Stimulated activated naive CD8-positive, alpha-beta T cell treated with anti-CD3 and anti-CD28 coated beads, Interleukin-15, amount 100 ng/mL, for 72 hours (primary cell): ENCODE measurements at places on chromosomes 2 and 18.
A peak's percentile ranks its signal among the peaks of the same experiment; 100 is the strongest.

DNA sequence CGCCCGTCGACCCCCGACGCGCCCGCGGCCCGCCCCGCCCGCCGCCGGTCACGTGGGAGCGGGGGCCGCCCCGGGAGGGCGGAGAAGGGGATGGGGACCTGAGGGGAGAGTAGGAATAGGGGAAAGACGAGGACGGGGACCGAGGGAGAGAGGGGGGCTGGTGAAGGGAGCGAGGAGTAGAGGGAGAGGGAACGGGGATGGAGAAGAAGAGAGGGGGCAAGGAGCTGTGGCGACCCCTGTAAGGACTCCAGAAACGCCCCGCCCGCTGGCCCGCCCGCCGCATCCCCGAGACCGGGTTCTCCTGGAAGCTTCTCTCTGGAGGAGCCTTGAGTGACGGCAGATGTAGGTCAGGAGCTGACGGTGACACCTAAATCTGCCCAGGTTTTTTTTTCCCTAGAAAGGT lies 615 bp downstream of the ADNP2 start:
- DNase-seq = peak; percentile 45

- DNase-seq = no peak
Measured at GRCh38 chr2:142880279-142880678, 2.8 kb downstream of the KYNU start.

DNA sequence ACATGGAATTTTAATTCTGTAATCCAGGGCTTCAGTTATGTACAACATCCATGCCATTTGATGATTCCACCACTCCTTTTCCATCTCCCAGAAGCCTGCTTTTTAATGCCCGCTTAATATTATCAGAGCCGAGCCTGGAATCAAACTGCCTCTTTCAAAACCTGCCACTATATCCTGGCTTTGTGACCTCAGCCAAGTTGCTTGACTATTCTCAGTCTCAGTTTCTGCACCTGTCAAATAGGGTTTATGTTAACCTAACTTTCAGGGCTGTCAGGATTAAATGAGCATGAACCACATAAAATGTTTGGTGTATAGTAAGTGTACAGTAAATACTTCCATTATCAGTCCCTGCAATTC lies 108.7 kb downstream of the XRCC5 start:
- DNase-seq = no peak

- DNase-seq = no peak
Measured at GRCh38 chr2:192828947-192829346, 634.2 kb upstream of the TMEFF2 start.

DNA sequence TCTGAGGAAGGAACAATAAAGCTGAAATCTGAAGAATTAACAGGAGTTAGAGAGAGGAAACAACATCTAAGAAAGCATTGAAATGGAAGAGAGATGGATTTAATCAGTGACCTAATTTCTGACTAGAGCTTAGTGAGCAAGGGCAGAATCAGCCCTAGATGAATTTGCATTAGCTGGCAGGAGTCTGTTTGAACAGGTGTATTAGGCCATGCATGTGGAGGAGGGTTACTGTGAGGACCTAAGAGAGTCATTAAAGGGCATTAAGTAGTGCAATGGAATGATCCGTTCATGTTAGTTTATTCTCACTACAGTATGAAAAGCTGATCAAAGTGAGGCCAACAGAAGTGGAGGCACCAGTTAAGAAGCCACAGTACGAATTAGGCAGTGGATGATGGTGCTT lies 285.3 kb downstream of the GRB14 start:
- no peak for DNase-seq

DNA sequence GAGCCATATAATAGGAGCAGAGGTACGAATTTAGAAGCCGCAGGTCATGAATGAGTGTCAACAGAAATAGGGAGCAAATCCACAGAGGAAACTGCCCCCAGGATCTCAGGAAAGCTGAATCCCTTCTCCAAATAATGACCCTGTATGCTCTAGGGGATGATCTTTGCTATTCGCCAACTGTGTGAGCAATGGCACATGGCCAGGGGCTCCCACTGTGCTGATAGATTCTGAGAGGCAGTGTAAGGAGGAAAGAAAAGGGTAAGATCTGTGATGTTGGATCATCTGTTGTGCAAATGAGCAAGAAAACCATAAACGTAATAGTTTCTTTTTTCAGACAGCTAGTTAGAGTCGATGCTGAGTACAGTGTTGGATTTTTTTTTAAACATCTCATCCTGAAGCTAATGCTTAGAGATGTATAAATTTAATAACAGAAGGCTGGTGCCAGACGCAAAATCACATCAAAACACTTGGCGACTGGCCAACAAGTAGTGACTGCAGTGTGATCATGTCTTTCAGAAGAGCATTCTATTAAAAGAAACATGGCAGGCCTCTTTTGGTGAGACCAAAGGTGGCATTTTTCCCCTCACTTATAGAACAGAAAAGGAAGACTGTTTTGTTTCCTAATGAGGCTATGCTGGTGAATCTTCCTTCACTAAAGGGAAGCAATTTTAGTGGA lies 77.4 kb downstream of the ABCA12 start:
- DNase-seq = no peak

GRCh38 chr2:173922760-173923159 lies 42.4 kb downstream of the SP3 start:
- DNase-seq = no peak

DNA sequence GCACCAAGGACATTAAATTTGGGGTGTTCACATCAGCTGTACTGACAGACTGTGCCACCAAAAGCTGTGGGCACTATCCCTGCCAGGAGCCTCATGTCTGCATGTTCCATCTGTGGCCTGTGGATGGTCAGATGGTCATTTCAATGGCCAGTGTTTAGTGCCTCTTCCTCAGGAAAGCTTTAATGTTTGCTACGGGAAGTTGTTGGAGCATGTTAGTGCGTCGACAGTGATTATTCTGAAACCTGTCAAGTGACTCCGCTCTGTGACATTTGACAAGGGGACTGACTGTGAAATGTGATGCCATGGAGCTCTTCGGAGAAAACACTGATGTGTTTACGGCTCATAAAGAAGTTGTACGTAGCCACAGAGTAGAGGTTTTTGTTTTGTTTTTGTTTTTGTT lies 18.7 kb upstream of the RGPD4 start:
- no peak for DNase-seq

DNA sequence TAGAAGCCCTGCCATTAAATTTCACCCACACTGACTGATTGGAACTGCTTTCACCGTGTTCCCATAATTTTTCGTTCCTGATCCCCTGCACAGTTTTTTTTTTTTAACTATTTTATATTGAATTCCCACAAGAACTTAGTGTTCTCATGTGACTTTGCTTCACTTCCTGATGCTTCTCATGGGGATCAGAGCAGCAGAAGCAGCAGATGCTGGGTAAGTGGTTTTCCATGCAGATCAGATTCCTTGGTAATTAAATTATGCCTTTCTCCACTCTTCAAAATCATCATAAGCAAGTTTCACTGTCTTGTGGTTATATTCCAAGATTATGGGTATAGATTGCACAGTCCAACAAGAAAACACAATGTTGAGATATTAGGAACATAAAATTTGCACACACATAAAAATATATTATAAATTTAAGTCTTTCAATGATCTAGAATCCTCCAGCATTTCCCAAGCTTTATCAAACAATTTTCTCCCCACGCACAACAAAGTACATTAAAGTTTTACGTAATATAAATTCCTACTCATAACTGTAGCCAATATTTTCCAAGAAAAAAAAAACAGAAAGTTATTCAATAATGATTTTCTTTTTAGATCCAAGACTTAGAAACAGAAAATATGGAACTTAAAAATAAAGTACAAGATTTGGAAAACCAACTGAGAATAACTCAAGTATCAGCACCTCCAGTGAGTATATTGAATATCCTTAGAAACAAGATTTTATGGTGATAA lies 277.9 kb downstream of the GULP1 start:
- no peak for DNase-seq

DNA sequence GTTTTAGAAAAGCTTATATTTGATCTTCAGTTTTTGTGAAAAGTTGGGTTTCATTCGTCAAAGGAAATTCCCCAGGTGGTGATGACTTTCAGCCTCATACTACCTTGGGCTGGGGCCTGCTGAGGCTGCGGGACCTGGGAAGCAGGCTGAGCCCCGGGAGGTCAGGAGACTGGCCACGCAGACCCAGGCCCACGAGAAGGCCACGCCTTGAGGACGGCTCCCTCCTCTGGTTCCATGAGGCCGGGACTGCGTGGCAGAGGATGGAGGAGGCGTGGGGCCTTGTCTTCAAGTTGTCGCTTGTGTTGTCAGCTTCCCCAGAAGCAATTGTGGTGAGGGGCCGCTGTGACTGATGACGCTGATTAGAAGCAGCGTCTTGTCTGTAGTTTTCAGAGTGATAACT lies 11.8 kb downstream of the CNDP2 start:
- DNase-seq = no peak

DNA sequence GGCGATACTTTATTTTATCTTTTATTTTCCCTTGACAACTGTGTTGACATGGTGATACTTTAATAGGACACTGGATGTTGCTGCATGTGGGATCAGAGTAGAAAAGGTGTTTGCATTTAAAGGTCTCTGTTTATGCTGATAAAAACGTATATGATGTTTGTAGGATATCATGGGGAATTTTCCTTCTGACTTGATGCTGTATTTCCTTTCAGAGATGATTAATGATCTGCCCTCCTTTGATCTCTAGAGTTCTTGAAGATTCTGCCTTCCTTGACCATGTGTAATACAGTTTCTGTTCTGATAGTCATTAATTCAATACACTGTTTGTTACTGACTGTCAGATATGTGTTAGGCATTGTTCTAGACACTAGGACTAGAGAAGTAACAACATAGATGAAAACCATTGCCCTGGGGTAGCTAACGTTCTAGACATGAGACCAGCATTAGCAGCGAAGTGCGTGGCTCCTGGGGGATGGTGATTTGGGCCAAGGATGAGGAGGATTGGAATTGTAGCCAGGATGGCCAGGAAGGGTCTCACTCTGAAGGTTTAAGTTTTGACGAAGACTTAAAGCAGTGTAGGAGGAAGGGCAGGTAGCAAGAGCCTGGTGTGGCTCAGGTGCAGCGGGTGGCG lies 2.8 kb downstream of the ATG4B start:
- DNase-seq = no peak

- no peak for DNase-seq
Measured at GRCh38 chr2:231294571-231295362, 96.3 kb downstream of the ARMC9 start.

DNA sequence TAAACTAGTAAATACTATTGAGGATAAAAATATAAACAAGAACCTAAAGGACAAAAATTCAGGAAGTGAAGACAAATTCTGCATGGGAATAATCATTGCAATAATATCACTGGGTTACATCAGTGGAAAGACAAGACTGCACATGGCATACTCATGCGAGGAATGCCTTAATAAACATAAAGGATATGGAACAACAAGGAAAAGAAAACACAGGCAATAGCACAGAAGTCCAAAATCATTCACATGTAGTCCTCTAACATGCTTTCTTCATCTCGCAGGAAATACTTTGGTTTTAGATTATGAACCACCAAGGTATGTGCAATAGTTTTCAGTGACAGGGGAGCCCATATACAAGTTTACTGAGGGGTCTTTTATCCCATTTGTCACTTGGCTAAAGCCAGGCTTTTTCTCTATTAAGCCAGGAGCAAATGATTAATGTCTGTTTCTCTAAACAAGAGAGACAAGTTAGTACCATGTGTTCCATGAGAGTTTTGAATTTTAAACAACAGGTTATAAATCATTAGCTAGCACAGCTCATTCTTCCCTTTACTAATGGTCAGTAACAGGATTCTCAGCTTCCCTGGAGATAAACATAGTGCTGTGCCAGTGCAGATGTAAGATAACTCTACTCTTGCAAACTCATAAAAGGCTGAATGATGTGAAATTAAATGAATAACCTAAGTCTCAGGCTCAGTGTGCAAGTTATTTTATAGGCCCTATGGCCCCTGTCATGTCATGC lies 353.6 kb upstream of the FSIP2 start:
- DNase-seq = no peak

DNA sequence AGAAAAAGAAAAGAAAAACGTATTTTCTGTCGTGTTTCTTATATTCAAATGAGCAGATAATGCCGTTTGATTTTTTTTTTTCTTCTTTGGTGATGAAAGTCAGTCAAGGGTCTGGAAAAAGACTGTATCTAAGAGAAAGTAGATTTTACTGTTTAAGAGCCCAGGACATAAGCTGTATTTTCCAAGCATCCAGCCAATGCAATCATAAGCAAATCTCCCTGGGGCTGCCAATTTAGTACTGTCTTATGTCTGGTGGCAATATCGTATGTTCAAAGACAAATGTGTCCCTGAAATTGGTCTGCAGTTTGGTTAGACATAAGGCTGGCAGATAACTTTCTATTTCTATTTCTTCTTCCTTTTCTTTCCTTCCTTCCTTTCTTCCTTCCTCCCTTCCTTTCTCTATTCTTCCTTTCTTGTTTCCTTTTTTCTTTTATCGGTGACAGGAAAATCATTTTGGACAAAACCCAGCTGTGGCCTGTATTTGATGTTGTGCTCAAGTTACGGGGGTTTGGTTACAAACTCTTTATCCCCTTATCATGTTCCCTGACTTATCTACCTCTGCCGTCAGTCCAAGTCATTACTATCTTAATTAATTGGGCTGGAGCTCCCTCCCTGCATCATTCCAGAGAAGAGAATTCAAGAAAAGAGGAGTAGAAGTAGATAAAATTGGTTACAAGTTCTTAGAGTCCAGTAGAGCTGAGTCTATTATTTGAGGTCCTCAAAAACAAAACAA lies 683.4 kb upstream of the FSHR start:
- DNase-seq = no peak

DNA sequence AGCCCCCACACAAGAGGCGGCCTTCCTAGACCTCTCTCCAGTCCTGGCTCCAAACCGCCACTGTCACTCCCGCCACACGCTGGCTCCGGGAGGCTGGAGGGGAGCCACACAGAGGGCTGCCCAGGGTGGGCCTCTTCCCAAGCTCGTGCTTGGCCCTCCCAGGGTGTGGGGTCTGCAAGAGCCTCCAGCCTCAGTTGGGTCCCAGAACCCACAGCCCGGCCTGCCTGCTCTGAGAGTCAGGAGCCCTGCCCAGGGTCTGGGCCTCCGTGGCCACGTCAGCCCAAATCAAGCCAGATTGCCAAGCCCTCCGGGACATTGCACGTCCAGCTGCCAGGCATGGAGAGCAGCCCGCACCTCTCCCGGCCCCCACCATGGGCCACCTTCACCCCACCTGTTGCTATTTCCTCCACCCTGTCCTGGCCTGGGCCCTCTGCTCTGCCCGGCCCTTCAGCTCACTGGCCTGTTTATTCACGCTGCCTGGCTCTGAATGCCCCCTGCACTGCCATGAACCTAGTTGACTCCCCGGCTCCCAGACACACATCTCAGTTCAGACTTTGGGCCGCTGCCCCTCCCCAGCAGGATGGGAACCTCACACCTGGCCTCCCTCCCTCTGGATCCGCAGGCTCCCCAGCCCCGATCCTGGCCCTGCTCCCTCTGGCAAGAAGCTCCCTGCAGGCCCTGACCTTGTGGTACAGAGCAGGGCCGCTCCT lies 61.0 kb downstream of the BIN1 start:
- DNase-seq = no peak
